GM23338 (cell line): ENCODE measurements at places on chromosomes 4 and X. TPM values are rescaled to one million over a fixed set of nuclear protein-coding genes. Genes with fewer than 3 reads are reported as not detected.

GRCh38 chrX:17046478-17047097 is 100.1 kb downstream of the REPS2 start:
- H3K27ac ChIP-seq: no peak overlapping the region
- no peaks in the 10 kb centered on the region for H3K4me1 ChIP-seq
- DNase-seq: peak; percentile 84
- H3K27me3 ChIP-seq: no peaks in the 10 kb centered on the region
- no peaks in the 10 kb centered on the region for H3K36me3 ChIP-seq

DNA sequence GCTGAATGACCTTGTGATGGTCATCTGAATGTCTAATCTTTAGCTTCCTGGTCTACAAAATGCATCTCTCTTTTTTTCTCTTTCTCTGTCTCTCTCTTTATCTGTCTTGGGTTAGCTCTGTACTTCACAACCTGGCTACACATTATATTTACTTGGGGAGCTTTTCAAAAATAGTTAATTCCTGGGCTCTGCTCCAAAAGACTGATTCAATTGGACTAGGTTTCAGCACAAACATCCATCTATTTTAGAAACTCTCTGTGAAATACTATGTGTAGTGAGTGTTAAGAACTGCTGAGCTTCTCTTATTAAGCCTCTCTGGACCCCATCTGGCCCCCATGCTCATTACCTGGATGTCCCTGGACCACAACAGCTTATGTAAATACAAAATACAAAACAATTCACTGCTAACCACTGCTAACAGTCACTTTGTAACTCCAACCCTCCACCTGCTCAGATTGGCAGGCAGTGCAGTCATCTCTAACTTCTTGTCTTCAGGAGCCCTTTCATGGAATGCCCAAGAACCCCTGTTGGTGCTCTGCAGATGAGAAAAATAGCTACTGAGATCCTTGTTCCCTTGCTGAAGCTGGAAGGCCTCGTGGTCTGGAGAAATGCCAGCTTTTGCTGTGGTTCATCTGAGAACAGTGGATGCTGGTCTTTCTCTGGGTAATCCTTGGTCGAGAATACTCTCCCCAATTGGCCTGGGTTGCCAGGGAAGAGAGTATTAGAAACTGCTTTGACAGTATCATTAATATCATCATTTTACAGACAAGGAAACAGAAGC is 14.8 kb upstream of the BOD1L1 start:
- no peaks in the 10 kb centered on the region for H3K36me3 ChIP-seq
- H3K27me3 ChIP-seq: no peaks in the 10 kb centered on the region

DNA sequence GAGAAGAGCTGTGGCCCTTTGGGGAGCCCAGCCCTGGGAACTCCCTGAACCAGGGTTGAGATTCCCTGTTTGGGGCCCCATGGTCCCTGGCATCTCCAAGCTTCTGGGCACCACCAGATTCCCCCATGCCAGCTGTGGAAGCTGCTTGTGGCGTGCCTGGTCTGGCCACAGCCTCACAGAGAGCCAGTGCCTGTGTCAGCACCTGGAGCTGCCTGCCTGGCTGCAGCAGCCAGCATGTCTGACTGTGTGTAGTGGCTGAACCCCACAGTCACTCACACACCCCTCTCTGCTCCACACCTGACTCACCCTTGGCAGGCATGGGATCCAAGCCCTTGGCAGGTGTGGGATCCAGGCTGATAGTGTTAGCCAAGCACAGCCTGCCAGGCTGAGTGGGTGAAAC is 97.2 kb upstream of the GALNTL6 start:
- H3K4me1 ChIP-seq: no peaks in the 10 kb centered on the region
- no peak overlapping the region for H3K27ac ChIP-seq
- DNase-seq: no peak
- H3K36me3 ChIP-seq: no peaks in the 10 kb centered on the region
- no peak overlapping the region for H3K4me3 ChIP-seq
- no peaks in the 10 kb centered on the region for H3K27me3 ChIP-seq

DNA sequence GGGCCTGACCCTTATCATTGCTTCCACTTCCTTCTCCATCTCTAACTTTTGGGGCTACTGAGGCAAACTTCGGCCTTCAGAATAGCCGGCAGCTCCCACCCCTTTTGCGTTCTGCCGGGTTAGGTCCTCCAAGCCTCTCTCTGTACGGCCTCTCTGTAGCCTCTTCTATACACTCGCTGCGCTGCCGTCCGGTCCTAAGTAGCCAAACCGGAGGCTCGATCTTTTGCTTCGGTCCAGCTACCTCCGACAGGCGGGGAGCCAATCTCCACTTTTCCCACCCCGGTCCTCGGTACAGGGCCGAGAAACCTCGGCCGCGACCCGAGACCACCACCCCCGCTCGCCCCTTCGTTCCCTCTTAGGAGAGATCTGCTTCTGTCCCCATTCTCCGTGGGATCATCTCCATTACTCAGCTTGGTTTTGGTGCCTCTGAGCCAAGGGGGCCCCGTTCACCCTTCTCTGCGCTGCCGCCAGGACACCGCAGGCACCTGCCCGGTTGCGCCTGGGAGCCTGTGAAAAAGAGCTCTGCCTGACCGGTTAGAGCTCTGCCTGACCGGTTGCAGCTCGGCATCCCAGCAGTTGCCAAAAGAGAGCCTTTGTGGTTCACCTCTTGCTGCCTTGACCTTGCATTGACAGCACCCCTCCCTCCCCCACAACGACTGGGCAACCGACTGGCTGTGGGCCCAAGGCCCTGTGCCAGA is 1.0 kb upstream of the HTR2C start:
- DNase-seq: peak; percentile 52
- peaks cover 59% of the 10 kb centered on the region for H3K27me3 ChIP-seq
- H3K27ac ChIP-seq: no peak overlapping the region
- no peaks in the 10 kb centered on the region for H3K36me3 ChIP-seq
- peaks cover 28% of the 10 kb centered on the region for H3K4me1 ChIP-seq

DNA sequence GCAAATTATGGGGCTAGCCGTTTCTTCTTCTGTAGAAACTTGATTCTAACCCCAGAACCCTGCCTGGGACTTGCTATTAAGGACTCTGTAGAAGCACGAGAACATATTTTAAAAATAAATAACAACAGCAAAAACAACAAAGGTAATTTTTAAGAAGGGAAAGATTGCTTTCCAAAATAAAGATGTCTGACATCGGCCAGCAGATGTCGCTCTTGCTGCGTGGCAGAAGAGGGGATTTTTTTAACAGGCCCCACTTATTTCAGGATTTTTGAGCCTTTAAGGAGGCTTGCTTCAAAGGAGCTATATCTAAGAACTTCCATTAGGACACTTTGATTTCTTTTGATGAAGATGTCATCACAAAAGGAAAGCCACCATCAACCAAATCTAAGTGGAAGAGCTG is 62.8 kb upstream of the EGFL6 start:
- no peaks in the 10 kb centered on the region for H3K4me1 ChIP-seq
- peak; percentile 46 for DNase-seq
- no peaks in the 10 kb centered on the region for H3K36me3 ChIP-seq
- no peaks in the 10 kb centered on the region for H3K27me3 ChIP-seq
- no peak overlapping the region for H3K27ac ChIP-seq
- H3K4me3 ChIP-seq: no peak overlapping the region

GRCh38 chr4:71293705-71294104 is 45.1 kb upstream of the SLC4A4 start:
- H3K27me3 ChIP-seq: no peaks in the 10 kb centered on the region
- H3K4me3 ChIP-seq: no peak overlapping the region
- H3K36me3 ChIP-seq: no peaks in the 10 kb centered on the region
- no peaks in the 10 kb centered on the region for H3K4me1 ChIP-seq

GRCh38 chrX:107669885-107670628 is 41.7 kb downstream of the PRPS1 start:
- H3K27ac ChIP-seq: no peak overlapping the region
- no peaks in the 10 kb centered on the region for H3K36me3 ChIP-seq
- H3K4me3 ChIP-seq: no peak overlapping the region
- DNase-seq: no peak

DNA sequence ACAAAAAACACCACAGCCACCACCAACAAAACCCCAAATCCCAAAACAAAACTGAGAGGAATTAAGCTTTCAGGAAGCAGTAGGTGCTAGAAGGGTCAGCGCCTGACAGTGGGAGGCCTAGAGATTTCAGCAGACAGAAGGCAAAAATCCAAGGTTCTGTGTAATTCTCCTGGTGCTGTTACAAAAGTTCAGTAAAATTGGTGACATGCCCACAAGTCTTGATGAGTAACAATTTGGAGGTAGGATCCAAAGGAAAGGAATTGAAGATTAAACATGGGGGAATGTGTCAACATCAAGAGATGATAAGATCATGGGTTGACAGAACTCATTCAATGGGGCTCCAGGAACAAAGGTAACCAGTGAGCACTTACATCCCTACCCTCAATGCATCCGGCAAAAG is 653.8 kb upstream of the CPEB2 start:
- no peak overlapping the region for H3K4me3 ChIP-seq
- no peak overlapping the region for H3K27ac ChIP-seq
- H3K4me1 ChIP-seq: no peaks in the 10 kb centered on the region
- no peak for DNase-seq

- no peak overlapping the region for H3K4me3 ChIP-seq
- H3K27ac ChIP-seq: no peak overlapping the region
- H3K4me1 ChIP-seq: peaks cover 34% of the 10 kb centered on the region
- DNase-seq: peak; percentile 13
- H3K27me3 ChIP-seq: no peaks in the 10 kb centered on the region
These were observed 1149.7 kb downstream of the STPG2 start for GRCh38 chr4:96993560-96993959.

DNA sequence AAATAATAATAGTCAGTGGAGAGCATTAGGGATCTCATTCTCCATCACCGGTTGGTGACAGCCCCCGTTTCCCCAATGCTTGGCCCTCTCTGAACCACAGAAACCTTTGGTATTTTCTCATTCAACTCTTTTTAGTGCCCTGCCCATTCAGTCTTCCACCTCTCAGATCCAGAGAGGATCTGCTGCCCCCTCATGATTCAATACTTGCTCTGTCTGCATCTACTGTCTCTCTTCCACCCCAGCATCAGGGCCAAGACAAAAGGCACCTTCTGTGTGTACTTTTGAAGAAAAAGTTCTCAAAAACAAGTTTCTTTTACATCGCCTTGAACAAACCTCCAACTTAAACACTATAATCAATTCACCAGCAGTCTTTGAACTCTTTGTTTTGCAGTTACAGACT is 19.3 kb downstream of the CLTRN start:
- no peaks in the 10 kb centered on the region for H3K27me3 ChIP-seq
- H3K27ac ChIP-seq: no peak overlapping the region
- H3K4me3 ChIP-seq: no peak overlapping the region
- peak; percentile 1 for DNase-seq
- no peaks in the 10 kb centered on the region for H3K36me3 ChIP-seq

GRCh38 chrX:115591856-115592842 is 31.2 kb downstream of the PLS3 start:
- DNase-seq: no peak
- peak overlapping the region; percentile 64; the same call in 1 of the 2 replicates for H3K27ac ChIP-seq
- no peaks in the 10 kb centered on the region for H3K36me3 ChIP-seq

GRCh38 chrX:57155171-57155570 is 18.0 kb upstream of the SPIN2A start:
- H3K36me3 ChIP-seq: no peaks in the 10 kb centered on the region
- no peak overlapping the region for H3K4me3 ChIP-seq
- no peaks in the 10 kb centered on the region for H3K27me3 ChIP-seq
- H3K4me1 ChIP-seq: no peaks in the 10 kb centered on the region

DNA sequence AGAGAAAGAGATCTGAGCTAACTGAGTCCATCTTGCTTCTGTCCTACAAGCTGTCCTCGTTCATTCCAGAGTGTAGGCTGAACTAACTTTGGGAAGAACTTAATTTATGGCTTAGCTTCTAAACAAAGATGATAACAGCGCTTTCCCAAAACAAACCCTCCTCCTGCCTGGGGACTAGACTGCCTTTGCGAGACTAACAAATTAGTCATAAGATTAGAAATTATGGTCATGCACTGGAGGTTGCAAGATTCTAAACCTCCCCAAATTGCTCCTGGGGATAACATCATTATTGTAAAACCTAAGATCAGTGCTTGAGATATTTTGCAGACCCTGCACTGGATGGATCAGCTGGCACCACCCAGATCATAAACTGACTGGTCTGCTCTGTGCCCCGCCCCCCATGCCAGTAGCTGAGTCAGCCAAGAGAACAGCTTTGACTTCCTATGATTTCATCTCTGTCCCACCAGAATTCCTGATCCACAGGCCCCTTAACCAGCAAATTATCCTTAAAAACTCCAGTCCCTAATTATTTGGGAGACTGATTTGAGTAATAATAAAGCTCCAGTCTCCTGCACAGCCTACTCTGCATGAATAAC is 883.3 kb downstream of the TRIML1 start:
- no peak overlapping the region for H3K27ac ChIP-seq
- no peaks in the 10 kb centered on the region for H3K27me3 ChIP-seq
- H3K4me3 ChIP-seq: no peak overlapping the region
- H3K36me3 ChIP-seq: no peaks in the 10 kb centered on the region
- DNase-seq: no peak
- H3K4me1 ChIP-seq: peaks cover 6% of the 10 kb centered on the region; the same call in 1 of the 2 replicates

DNA sequence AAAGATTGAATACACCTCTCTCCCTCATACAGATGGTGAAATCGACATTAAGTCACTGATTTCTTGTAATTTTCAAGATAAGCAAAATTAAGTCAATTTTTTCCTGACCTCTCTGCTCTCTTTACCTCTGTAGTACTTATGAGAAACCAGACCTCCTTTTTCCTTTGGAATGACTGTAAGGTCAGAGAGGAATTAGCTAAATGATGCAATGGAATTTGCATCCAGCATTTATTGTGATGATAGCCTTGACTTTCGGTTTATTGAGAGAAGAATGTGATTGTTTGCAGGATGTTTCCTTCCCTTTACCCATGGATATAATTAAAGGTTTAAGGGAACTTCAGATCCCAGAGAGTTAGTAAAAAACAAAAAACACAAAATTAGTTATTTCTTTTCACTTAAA is 22.4 kb downstream of the STK26 start:
- H3K36me3 ChIP-seq: no peaks in the 10 kb centered on the region
- peaks cover 45% of the 10 kb centered on the region for H3K4me1 ChIP-seq
- H3K27me3 ChIP-seq: no peaks in the 10 kb centered on the region
- no peak overlapping the region for H3K4me3 ChIP-seq

- no peak overlapping the region for H3K4me3 ChIP-seq
- H3K27ac ChIP-seq: no peak overlapping the region
- DNase-seq: no peak
These were observed 99.6 kb downstream of the UGT8 start for GRCh38 chr4:114698231-114698630.

NKX1-1 gene
- total RNA-seq: not detected in 2 replicates

F11 gene
- 1.5 and 2.1 TPM in 2 replicates for total RNA-seq

GABRG1 gene
- 0.58 and 1.6 TPM in 2 replicates for total RNA-seq

TBC1D9 gene
- 0.56 and 0.66 TPM in 2 replicates for total RNA-seq

NXF3 gene
- total RNA-seq: not detected in 2 replicates

SHISA3 gene
- total RNA-seq: 4.4 and 6.6 TPM in 2 replicates

GUCY1B1 gene
- total RNA-seq: 4.3 TPM in 2 replicates

HTRA3 gene
- 1.8 and 3.6 TPM in 2 replicates for total RNA-seq

EDA2R gene
- total RNA-seq: 7.0 and 9.6 TPM in 2 replicates

CCKAR gene
- not detected in 2 replicates for total RNA-seq

PCDH7 gene
- total RNA-seq: 7.6 and 10.8 TPM in 2 replicates

UGT2B11 gene
- not detected in 2 replicates for total RNA-seq

LPAR4 gene
- total RNA-seq: 14.2 and 14.9 TPM in 2 replicates

CYTL1 gene
- total RNA-seq: 8.3 and 12.6 TPM in 2 replicates

GAGE2A gene
- not detected in 2 replicates for total RNA-seq

TMEM150C gene
- 1.9 and 4.0 TPM in 2 replicates for total RNA-seq
